Stimulated activated CD4-positive, alpha-beta T cell treated with anti-CD3 and anti-CD28 coated beads, Interleukin-15, amount 100 ng/mL, for 1 hour (primary cell): ENCODE measurements at places on chromosomes 3 and 15.

- no peak for DNase-seq
These were observed 53.6 kb upstream of the MYO5C start for GRCh38 chr15:52349052-52349700.

GRCh38 chr15:89680282-89680873, 1.2 kb upstream of the PLIN1 start:
- no peak for DNase-seq

DNA sequence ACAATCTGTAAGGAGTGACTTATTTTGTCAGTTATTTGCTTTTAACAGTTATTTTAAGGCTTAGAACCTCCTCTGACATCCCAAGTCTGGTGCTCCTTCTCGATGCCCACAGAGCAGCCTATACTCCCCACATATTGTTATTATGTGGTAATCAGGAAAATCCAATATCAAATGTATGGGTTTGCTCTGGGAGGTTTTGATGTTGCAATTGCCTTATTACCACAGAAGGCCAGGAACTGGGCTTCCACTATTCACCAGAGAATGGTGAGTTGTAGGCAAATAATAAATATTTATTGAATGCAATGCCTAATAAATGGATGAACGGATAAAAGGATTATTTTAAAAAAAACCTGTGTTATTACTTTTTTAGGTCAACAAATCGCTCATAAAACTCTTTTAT, 12.2 kb downstream of the NEK10 start:
- no peak for DNase-seq

DNA sequence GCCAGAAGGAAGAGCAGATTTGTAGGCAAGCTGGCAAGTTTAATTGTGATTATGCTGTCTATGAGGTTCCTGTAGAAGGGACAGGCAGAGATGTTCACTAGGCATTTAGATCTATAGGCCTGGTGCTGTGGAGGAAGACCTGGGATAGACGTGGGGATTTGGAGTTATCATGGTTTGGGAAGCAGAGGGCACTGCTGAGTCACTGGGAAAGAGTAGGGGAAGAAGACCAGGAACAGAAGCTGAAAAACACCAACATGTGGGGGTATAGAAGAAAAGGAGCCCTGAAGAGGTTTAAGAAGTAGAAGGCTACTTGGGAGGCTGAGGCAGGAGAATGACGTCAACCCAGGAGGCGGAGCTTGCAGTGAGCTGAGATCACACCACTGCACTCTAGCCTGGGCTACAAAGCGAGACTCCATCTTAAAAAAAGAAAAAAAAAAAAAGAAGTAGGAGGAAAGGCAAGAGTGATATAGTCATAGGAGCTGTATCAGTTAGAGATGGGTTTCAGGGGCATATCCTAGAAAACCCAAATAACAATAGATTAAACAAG, 19.3 kb downstream of the GRK7 start:
- DNase-seq = no peak

DNA sequence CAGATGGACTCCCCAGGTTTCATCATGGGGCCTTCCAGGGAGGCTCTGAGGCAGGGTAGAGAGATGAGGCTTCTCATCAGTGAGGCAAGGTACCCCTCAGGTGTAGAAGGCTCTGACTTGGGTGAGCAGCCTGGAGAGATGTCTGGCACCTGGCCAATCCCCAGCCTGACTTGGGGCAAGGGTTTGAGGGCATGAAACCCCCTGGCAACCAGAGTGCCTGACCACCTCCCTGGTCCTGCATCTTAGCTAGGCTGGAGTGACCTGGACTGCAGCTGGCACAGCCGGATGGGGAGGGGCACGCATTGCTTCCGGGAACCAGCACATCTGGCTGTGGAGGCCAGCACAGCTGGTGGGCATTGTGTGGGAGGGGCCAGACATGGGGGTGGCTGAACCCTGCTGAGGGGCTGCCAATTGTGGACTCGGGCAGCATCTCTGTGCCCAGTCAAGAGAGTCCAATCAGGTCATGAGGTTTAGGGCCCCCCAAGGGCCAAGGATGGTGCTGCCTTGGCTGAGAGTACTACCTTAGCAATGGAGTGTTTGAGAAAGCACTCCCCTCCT, 1.9 kb downstream of the ZBTB47 start:
- no peak for DNase-seq

DNA sequence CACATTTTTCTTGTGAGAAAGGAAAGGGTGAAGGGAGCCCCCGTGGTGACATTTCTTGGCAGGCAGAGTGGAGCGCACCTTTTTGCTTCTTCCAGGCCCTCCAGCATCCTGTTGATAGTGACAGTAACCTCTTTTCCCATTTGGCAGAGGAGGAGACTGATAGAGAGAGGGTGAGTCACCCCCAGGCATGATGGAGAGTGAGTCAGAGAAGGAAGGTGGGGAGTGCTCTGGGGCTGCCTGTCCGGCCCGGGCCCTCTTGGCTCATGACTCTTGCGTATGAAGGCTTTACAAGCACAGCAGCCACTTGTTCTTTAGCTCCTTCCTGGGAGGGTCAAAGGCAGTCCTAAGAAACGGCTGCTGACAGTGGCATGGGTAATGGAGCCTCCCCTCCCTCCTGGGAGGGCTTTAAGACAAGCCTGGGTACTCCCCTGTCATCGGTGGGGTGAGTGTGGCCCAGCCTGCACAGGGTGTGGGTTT, 16.0 kb downstream of the ANKRD63 start:
- no peak for DNase-seq

GRCh38 chr3:156413293-156413892, 141.5 kb downstream of the SSR3 start:
- DNase-seq = no peak

- no peak for DNase-seq
These were observed 66.9 kb upstream of the MYO5C start for GRCh38 chr15:52362497-52362896.

- no peak for DNase-seq
These were observed 182.4 kb upstream of the DPH6 start for GRCh38 chr15:35728219-35728940.

- DNase-seq = no peak
These were observed 16.1 kb downstream of the DAZL start for GRCh38 chr3:16589120-16589519.
